ENCODE measurements at places on chromosomes 7 and 10.

DNA sequence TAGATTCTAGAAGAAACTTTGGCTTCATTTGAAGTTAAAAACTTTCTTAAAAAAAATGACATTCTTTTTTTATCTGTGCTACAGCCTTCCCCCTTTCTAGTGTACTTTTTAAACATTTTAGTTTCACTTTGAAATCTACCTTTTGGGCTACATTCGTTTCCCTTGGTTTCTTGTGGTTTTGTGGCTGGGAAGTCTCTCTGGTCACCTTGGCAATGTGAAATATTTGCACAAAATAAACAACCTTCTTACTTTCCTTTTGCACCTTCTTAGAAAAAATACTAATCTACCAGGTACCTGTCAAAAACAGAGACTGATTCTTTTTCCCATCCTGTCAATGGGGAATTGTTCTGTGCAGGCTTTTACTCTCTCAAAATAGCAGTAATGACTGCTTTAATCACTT lies 350.2 kb downstream of the GATA3 start:
- DNase-seq = no peak

DNA sequence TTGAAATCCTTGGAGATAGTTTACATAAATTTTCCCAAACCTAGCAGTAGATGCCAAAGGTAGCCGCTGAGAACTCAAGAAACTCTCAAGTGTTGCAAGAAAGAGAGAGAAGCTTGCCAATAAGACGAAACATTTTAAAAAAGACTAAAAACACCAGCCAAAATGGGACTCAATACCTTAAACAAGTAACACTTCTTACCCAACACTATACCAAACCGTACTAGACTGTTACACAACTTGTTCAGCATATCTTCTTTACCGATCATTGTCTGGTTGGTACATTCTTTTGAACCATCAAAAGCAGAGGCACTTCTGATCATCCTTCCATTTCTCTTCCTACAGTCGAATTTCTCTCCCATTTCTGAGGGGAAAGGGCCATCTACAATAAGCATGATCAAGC lies 4.8 kb upstream of the PTPN12 start:
- DNase-seq = no peak

GRCh38 chr7:41699516-41699915 lies 3.4 kb downstream of the INHBA start:
- no peak for DNase-seq

DNA sequence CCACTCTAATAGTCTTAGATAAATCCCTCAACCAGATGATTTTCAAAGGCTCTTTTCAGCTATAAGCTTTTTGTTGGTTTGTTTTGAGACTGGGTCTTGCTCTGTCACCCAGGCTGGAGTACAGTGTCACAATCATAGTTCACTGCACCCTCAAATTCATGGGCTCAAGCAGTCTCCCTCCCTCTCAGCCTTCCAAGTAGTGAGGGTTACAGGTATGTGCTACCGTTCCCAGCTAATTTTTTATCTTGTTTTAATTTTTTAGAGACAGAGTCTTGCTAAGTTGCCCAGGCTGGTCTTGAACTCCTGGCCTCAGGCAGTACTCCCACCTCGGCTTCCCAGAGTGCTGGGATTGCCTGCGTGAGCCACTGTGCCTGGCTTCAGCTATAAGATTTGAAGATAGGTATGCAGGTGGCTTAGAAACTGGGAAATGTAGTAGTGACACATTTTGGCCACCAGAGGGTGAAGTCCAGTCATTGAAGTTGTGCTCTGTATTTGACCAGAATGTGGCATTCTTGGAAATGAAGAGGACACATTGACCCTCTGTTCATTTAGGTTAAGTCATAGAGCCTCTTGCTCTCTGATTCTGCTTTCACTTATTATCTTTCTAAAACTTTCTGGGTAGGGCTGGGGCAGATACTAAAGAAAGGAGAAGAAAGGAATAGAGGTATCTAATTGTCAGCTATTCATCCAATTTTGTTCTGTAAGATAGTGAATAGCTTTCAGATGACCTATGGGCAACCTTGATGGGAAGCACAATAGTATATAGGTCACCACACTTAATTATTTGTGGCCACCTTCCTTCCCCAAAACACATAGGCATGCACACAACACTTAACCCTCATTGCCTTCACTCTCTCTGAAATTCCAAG lies 36.0 kb downstream of the R3HCC1L start:
- peak; percentile 38 for DNase-seq

DNA sequence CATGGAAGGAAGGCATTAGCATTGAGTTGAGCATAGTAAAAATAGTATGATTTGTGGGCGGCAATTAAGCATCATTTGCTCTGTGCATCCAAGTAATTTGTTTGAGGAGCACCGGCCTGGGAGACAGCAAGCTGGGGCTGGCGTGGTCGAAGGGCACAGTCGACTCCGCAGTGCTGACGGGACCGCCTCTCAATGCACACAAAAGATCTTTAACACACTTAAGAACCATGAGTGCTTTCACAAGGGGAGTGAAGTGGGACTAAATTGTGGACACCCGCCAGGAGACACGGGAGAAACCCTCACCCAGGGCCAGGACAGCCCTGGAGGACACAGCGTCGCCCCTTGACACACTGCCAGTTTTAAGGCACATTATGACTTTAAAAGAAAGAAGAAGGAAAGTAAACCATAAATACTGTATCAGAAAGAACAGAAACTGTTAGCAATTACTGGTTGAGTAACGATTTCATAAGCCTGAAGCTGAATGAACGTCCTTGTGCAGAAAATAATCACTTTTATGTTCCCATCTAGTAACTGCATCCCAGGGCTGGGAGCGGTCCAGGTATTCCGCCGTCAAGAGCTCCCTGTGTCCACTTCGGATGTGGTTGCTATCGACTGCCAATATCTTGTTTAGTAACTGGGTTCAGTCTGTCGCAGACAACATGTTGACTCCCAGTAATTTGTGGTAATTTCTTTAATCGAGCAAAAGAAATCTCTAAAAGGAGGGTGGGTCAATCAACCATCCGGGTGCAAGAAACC lies 102.1 kb downstream of the EBF3 start:
- no peak for DNase-seq

- DNase-seq = no peak
These were observed 68.5 kb upstream of the SVIL start for GRCh38 chr10:29703271-29703670.

- no peak for DNase-seq
These were observed 80.5 kb downstream of the FAM13C start for GRCh38 chr10:59281861-59282260.

DNA sequence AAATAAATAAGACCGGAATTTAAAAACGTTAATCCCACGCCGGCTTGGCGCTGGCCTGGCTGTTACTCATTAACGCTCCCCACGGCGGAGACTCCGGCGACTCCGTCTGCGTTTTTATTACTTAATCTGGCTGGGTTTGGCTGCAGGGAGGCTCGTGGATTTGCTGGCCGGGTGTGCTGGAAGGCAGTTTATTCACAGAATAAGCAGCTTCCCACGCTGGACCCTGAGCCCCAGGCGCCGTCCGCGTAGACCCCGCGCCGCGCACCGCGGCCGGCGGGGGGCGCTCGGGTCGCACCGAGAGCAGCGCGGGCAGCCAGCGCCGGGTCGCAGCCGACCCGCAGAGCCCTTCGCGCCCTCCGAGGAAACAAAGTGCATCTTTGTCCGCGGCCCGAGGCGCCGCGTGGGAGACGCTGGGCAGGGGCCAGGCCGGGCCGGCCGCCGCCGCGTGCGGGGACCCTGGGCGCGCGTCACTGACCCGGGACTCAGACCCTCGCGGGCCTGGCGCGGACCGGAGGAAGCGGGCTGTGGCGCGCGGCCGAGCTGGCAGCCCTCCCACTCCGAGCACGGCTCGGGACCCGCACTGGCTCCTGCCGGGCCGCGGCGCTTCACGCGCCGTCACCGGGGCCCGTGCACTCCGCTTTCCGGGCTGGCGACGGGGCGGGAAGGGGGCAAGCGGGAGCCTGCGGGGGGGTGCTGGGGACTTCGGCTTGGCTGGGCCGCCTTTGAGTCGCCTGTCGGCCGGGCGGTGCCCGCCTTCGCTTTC lies 587 bp upstream of the GRK5 start:
- peak; percentile 86 for DNase-seq

DNA sequence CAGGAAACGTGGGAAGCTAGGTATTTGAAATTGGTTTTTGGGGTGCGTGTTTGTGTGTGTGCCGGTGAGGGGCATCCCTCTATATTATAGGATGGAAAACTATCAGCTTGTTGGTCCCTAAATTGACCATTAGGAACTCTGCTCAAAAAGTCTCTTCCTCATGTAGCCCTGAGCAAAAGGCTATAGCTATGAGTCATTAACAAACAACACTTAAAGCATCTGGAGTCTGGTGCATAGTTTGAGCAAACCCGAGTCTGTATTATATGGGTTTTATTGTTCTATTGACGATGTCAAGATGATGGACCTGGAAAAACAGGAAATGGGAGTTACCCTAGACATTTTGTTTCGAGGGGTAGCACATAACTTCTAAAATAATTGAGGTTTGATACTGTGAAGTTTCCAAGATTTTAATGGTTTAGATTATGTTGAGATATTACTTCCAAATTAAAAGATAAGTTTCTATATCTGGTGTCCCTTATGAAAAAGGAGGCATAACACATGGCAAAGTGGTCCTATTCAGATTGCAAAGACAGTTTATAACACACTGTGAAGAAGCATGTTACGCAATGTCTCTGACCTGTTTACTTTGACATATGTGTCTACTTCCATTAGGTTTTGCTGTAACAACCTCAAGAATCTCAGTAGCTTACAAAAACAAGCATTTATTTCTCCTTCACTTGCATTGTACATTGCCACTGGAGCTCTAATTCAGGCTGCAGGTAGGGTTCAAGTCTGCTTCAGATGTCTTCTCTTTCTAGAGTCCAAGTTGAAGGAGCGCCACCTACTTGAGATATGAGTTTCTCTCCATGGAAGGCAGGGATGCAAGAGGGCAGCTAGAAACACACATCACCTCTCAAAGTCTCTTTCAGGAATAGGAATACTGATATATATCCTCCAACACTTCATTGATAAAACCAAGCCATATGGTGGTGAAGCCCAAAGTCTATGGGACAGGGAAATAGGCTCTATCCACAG lies 357.7 kb downstream of the PHF14 start:
- DNase-seq = no peak

DNA sequence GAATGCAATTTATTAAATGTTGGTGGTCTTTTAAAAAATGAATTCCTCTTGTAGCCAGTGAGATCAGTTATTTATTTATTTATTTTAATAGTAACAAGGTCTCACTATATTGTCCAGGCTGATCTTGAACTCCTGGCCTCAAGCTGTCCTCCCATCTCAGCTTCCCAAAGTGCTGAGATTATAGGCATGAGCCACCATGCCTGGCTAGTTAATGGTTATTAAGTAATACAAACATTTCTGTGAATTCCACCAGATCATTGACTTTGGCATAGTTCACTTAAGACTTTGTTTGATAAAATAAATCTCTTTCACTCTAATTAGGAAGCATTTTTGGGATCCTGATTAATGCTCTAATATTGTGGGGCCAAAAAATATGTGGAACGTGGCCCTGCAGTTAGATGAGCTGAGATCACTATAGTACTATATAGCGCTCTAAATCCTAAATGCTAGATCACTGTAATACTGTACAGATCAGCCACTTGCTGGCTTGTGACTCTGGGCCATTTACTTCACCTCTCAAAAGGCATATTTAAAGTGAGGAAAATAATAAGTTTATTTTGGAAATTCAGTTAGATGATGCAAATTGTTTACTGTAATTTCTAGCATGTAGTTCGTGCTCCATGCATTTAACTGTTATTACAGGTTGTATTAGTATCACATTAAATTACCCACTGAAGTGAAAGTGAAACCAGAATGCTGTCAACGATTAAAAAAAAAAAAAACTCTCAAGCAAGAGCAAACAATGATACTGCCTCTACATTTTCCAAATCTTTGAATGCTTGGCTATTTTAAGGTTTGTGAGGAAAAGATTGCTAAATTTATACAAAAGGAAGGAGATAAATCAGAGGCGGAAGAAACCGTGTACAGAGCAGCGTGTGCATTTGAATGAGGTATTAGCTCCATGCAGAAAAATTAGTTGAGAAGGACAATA lies 15.9 kb upstream of the FAS start:
- DNase-seq = no peak

DNA sequence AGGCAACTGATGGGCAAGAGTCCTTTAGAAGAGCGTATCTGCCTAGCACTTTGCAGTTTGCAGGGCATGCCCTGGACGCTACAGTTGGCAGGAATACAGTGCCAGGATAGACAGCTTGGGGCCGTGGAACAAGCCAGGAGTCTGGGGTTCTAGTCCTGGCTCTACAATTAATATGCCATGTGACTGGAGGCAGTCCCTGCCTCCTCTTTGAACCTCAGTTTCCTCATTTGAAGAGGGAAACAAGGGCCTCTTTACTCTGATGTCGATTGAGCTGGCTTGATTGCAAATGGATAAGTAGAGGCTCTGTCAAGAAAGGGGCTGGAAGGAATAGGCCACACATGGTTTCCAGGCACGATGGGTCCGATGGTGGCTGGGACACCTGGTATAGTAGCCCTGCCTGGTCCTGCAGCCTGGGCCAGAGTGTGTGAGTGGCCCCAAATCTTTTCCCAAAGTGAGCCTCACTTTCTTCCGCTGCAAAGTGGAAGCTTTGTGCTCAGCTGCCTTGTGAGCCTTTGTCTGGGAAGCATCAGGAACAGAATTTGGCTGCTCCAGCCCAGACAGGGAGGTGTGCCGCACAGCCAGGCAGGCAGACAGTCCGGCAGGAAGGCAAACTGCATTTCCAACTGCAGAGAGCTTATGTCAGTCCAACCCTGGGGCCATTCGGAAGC lies 111.4 kb upstream of the PPIF start:
- DNase-seq = no peak

- no peak for DNase-seq
These were observed 524.1 kb downstream of the GLRX3 start for GRCh38 chr10:130660266-130660665.

- DNase-seq = no peak
These were observed 172.7 kb downstream of the PLXNA4 start for GRCh38 chr7:132403465-132404110.

DNA sequence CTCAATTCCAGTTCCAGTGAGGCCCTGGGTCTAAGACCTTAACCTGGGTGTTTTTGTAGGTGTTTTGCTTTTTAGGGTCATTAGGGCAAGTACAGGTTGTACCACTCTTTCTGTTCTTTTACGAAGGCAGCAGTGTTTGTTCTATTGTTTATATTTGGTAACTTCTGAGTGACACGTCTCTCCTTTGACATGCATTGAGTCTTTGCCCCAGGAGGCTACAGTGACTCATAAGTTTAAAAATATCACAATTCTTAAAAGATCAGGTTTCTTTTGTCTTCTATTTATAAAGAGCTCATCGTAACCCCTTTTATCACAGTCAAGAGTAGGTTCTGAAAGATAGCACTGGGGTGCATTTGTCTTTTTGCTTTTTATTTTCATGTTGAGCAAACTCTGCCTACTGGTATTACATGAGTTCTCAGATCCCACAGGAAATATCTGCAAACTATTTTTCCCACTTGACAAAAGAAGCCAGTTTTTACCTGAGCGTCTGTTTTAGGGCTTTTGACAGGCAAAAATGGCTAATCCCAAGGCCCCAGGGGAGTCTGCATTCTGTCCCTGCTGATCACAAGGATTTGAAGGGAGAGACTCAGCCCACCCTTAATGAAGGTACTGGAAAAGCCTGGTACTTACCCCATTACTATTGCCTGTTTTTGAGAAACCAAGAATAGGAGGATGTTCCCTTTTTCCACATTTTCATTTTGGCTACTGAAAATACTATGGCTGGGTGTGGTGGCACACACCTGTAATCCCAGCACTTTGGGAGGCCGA lies 7.9 kb downstream of the NUDT13 start:
- no peak for DNase-seq
